ENCODE measurements at places on chromosomes 7 and 10.

GRCh38 chr7:71668572-71668971 is 536.6 kb downstream of the GALNT17 start:
- H3K27ac ChIP-seq = no peak overlapping the region
- no peak overlapping the region for H3K4me3 ChIP-seq
- no peaks in the 10 kb centered on the region for H3K27me3 ChIP-seq
- no peak for DNase-seq

- no peaks in the 10 kb centered on the region for H3K4me1 ChIP-seq
- no peak overlapping the region for H3K4me3 ChIP-seq
- H3K36me3 ChIP-seq = no peaks in the 10 kb centered on the region
- H3K27ac ChIP-seq = no peak overlapping the region
Measured at GRCh38 chr10:21069278-21069677, 172.2 kb upstream of the NEBL start.

DNA sequence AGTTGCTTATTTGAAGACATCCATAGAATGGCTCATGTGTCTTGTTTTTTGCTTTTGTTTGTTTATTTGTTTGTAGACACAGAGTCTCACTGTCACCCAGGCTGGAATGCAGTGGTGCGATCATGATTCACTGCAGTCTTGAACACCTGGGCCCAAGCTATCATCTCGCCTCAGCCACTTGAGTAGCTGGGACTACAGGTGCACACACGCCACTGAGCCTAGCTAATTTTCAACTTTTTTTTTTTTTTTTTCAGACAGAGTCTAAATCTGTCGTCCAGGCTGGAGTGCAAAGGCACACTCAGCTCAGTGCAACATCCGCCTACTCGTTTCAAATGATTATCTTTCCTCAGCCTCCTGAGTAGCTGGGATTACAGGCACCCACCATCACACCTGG is 83.3 kb upstream of the KLF6 start:
- no peak for DNase-seq
- H3K4me3 ChIP-seq = no peak overlapping the region
- H3K27ac ChIP-seq = no peak overlapping the region

GRCh38 chr10:114714281-114714741 is 56.2 kb upstream of the ABLIM1 start:
- no peak for DNase-seq
- no peaks in the 10 kb centered on the region for H3K4me1 ChIP-seq
- no peak overlapping the region for H3K27ac ChIP-seq
- no peaks in the 10 kb centered on the region for H3K27me3 ChIP-seq
- no peak overlapping the region for H3K4me3 ChIP-seq

- no peaks in the 10 kb centered on the region for H3K4me1 ChIP-seq
- no peak overlapping the region for H3K4me3 ChIP-seq
- no peak overlapping the region for H3K27ac ChIP-seq
- no peaks in the 10 kb centered on the region for H3K36me3 ChIP-seq
- no peak for DNase-seq
Measured at GRCh38 chr7:8442051-8442813, 8.8 kb downstream of the NXPH1 start.

- peaks cover 9% of the 10 kb centered on the region for H3K27me3 ChIP-seq
- no peak for DNase-seq
- no peaks in the 10 kb centered on the region for H3K4me1 ChIP-seq
- H3K4me3 ChIP-seq = no peak overlapping the region
- no peak overlapping the region for H3K27ac ChIP-seq
Measured at GRCh38 chr10:71092812-71093401, 119.5 kb upstream of the UNC5B start.
